ENCODE measurements at places on chromosomes 3 and 15.

DNA sequence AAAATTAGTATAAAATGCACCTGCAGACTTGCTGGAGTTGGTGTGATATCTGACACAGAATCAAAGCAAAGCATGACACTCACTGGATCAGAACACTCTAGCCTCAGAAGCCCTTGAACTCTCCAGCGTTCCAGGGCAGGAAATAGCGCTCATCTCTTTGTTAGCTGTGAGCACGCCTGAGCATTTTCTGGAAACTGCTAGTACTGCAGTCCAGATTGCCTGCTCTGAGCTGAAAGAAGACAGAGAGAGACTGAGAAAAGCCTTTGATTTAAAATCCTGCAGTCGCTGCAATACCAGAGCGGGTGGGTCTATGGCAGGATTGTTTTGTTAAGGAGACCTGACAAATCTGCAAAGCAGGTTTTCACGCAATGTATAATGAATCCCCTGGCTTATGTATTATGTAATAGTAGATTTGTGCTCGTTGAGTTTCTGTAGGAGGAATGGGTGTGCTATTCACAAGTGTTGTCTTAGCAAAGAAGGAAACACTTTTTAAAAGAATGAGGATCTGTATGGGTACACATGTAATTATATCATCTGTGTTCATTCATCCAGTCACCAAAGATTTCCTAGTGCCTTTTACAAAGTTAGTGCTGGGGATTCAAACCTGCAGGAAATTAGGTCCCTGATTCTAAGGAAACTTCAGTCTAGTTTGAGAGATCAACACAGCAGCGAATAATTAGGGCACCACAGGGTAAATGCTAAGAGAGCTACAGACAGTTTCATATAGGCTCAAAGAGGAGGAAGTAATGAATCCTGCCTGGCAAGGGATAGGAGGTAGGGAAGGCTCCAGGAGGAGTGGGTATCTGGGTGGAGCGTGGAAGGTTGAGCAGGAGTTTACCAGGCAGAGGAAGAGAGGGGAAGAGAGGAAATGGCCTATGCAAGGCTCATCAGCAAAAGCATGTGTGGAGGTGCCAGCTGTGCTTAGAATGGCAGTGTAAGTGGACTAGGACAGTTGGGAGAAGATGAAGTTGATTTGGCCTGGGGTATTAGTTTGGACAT lies 26.1 kb upstream of the MGLL start:
- no peak for DNase-seq

GRCh38 chr3:127103080-127103479 lies 89.9 kb upstream of the PRR23E start:
- DNase-seq, result no peak

DNA sequence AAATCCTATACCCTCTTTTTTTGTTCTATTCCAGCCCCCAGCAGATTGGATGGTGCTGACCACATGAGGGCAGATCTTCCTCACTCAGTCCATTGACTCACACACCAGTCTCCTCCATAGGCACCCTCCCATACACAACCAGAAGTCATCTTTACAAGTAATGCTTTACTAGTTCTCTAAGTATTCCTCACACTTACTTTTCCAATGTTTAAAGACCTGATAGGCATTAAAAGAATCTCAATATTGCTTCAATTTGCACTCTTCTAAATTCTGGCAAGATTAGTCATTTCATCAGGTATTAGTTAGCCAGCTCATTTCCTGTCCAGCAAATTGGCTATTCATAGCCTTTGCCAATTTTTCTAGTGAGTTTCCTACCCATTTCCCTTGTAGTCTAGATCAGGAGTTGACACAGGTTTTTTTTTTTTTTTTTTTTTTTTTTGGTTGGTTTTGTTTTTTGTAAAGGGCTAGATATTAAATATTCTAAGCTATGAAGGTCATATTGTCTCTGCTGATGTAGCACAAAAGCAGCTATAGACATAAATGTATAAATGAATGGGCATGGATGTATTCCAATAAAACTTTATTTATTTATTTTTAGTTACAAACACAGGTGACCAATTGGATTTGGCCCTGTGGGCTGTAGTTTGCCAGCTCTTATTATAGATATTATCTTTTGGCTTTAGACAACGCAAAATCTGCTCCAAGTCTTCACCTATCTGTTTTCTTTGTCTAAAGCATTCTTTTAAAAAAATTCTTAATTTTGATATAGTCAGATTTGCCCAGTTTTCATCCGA lies 76.1 kb downstream of the ABHD5 start:
- no peak for DNase-seq

- DNase-seq, result no peak
Measured at GRCh38 chr3:111846039-111846438, 13.0 kb upstream of the PHLDB2 start.

DNA sequence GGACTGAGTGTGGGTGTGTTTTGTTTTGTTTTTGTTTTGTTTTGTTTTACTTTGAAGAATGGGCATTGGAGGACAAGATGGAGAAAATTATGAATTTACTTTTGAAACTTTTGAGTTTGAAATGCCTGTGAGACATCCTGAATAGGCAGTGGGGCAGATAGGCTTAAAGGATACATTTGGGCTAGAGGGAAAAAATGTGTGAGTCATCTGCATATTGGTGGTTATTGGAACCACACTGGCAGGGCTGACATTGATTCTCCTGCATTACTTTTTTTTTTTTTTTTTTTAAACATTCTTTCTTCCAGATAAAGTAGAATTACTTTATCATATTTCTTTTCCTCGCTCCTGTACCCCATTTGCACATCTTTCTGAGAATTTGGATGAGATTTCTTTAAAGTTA lies 56.1 kb downstream of the CALML4 start:
- DNase-seq, result no peak

- no peak for DNase-seq
Measured at GRCh38 chr15:57031082-57031481, 112.6 kb downstream of the TCF12 start.

DNA sequence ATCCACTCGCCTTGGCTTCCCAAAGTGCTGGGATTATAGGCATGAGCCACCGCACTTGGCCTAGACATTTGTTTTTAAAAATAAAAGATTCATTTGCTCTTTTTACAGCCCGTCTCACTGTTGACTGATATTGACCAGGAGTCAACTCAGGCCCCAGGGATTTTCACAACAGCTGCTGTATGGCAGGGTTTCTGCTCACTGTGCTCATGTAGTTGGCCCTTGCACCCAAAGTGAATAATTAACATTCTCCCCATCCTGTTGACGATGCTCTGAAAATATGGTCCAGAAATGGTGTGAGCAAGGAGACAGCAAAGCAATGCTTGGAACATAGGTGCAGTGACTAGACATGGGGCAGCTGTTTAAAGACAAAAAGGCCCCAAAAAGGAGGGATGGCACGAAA lies 2.9 kb upstream of the CCR5 start:
- no peak for DNase-seq

- no peak for DNase-seq
Measured at GRCh38 chr3:88188436-88188835, 38.7 kb downstream of the C3orf38 start.

DNA sequence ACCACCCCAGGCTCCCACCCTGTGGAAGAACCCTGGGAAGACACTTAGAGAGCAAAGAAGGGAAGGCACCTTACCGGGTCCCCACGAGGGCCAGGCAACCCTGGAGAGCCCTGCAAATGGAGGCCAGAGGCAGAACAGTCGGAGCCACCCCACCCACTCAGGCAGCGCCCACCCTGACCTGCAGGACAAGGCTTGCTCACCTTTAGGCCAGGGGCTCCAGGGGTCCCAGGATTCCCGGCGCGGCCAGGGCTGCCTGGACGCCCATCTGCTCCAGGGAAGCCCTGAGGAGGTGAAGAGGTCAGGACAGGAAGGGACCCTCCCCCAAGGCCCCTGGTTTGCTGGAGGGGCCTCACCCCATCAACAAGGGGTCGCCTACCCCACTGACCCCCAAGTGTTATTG lies 10.3 kb downstream of the COL7A1 start:
- no peak for DNase-seq

DNA sequence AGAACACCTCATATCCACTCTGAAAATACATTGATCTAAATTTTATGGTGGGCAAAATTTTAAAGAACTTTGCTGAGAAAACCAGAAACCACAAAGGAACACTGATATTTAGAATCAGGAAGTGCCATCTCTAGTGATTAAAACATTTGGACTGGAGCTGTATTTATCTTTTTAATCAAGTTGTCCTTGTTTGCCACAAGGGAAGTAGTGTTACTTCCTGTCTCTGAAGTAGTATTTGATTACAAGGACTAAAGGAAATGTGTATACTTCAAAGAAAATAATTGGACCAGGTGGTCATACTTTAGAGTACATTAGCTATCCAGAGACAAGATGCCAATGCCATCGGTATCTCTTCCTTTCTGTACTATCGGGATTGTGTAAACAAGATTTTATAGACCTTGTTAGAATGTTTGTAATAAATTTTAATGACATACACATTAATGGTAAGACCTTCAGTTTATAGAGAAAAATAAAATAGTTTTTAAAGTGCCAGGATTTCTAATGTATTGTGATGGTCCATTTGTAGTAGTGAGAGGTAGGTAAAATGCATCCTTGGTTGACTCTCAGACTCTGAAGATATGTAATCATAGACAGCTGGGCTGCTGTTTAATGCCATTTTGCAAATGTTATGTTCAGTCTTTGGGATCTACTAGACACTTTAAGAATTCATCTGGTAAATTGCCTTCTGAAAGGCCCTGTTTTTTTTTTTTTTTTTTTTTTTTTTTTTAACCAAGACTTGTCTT lies 131.9 kb downstream of the B3GALNT1 start:
- no peak for DNase-seq

- DNase-seq, result no peak
Measured at GRCh38 chr15:37001417-37001816, 98.9 kb downstream of the MEIS2 start.

DNA sequence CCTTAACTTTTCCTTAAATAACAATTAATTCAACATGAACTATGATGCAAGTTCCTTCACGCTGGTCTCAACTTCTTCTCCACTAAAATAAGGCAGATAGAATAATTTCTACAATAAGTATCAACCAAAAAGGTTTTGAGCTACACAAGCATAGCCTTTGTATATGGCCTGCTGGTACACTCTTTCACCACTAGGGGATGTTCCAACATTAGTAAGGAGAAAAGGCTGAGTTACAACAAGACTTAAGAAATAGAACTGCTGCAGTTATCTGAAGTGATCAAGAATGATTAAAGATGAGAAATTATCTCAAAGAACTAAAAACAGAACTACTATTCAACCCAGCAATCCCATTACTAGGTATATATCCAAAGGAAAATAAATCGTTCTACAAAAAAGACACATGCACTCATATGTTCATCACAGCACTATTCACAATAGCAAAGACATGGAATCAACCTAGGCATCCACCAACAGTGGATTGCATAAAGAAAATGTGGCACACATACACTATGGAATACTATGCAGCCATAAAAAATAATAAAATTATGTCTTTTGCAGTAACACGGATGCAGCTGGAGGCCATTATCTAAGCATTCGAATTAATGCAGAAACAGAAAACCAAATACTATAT lies 14.4 kb downstream of the ATP13A3 start:
- DNase-seq, result peak; percentile 52

DNA sequence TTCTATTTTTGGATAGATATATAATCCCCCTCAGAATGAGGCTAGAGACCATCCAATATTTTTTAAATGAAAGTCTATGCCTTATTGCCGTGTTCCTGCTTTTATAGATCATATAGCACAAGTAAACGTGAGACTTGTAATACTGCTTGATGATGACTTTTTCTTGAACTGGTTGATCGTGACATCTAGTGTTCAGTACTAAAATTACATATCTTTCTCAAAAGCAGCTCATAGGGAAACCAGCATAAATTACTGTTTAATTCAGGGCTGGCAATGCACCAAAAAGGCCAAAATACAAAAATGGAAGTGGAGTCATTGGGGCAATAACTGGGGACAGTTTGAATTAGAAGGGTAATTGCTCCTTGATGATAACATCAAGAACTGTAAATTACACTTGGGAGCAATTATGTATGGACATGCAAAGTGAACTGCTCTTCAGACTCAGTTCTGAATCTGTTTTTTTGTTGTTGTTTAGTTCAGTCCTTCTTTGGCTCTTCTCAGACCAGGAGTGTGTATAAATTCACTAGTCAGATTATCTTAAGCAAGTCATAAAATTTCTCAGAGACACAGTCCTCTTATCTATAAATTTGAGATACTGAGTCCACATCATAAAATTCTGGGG lies 325.3 kb downstream of the THSD4 start:
- DNase-seq, result no peak

DNA sequence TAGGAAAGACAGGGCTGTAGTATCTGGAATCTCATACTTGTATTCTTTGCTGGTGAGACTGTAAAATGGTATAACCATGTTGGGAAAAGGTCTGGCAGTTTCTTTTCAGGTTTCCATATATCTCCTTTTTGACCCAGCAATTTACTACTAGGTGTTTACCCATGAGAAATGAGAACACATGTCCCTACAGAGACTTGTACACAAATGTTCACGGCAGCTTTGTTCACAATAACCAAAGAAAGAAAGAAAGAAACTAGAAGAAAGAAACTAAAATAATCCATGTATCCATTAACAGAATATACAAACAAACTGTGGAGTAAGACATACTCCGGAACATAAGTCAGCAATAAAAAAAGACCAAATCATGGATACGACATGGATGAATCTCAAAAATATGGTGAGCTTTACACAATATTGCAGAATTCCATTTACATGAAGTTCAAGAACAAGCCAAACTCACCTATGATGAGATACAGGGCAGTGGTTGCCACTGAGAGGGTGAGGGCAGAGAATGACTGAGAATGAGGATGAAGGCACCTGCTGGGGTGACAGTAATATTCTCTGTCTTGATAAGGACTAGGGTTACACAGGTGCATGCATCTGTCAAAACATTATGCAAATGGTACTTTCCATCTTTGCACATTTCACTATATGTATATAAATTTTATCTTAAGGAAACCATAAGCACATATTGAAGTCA lies 2.7 kb downstream of the RFTN1 start:
- DNase-seq, result no peak

DNA sequence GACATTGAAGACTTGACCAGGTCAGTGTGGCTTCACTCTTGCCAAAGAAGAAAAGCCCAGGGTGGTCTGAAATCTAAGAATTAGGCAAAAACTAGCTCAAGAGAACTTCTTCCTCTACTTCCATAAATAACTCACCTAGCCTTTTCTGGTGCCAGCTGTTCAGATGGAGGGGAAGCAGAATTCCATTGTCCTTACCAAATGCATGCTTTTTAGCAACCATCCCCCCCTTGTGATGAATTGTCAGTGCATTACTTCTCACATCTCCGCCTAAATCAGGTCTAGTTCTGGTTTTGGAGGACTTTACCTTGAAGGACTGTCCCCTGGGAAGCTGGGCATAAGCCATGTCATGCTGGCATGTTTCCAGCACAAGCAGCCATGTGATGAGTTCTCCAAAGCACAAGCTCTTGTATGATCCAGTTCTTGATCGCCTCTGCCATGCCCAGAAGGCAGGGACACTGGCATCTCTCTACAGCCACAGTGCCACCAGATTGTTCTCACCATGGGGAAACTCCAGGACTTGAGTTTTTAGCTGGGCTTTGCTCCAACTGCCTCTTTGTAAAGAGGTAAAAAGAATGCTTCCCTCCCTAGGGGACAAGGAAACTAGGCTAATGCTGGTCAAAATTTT lies 96.4 kb upstream of the IL12A start:
- DNase-seq, result no peak

- no peak for DNase-seq
Measured at GRCh38 chr3:9117220-9117619, 132.2 kb downstream of the SRGAP3 start.
